AG09319 (cell line): ENCODE measurements at places on chromosomes 2 and 18.

DNA sequence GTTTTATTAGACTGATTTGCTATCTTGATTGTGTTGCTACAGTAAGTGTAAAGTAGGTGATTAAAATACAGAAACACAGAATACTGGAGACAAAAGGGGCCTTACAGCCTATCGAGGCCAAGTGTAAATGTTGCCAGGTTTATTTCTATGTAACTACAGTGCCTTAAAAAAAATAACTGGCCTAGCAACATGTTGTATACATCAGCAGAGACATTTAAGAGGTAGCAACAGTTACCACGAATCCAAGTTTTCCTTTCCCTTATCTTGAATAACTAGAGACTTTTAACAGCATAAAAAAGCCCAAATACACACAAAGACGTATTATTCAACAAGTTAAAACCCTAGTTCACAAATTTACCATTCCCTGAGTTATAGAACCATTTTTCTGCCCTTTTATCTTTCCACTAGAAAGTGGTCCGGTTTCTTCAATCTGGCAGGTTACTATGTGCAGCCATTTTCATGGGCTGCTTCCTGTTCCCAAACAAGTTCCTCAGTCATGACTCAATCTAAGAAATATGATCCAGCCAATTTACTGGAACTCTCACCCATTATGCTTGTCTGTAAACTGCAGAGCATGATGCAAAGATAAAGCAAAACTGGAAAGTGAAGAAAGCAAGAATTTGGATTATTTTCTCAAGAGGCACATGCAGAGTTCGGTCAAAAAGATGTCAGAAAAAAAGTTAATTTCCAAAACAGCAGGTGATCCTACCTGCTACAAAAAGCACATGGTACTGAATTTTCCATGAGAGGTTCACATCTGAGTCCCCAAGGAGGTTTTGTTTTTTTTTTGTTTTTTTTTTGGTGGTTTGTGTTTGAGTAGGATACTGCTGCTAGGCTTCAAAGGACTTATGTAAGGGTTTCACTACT is 22.2 kb downstream of the NFE2L2 start:
- peak; percentile 90 for DNase-seq

GRCh38 chr18:22423878-22424564 is 6.3 kb upstream of the CTAGE1 start:
- no peak for DNase-seq

DNA sequence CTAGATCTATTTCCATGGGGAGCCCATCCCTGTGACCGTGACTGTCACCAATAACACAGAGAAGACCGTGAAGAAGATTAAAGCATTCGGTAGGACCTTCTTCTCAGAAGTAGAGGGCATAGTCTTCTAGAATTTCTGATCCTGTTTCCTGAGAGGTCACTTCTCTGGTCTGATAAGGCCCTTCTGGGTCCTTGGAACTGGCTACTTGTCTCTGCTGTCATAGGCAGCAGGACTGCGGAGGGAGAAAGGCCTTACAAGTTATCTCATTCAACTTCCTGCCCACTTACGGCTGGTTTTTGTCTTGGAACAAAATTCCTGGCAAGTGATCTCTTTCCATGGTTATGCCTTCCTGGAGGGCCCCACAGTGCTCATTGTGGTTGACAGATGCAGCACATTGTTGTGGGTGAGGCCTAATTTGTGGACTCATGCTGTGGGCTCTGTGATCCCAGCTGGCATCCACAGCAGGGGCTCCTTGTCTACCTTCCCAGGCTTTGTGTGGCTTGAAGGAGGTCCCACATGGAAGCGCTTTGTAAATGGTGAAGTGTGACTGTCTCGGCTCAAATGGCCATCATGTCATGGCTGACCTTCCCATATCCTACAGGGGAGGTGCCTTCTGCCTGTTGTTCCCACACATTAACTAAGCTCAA is 22.0 kb downstream of the SAG start:
- no peak for DNase-seq

GRCh38 chr2:3779496-3780049 is 76.2 kb downstream of the DCDC2C start:
- no peak for DNase-seq

DNA sequence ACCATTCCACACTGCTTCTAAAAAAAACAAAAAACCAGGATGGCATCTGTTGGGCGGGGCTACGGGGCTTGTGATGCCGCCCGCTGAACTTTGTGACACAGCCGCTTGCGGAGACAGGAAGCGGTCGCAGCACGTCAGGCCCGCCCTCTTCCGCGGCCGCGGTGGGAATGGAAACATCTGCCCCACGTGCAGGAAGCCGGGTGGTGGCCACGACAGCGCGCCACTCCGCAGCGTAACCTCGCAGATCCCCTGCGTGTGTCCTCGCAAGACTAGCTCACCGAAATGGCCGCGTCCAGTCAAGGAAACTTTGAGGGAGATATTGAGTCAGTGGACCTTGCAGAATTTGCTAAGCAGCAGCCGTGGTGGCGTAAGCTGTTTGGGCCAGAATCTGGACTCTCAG is 168.5 kb downstream of the SUCLG1 start:
- DNase-seq: no peak

- no peak for DNase-seq
Measured at GRCh38 chr2:47658646-47659320, 124.2 kb upstream of the MSH6 start.

DNA sequence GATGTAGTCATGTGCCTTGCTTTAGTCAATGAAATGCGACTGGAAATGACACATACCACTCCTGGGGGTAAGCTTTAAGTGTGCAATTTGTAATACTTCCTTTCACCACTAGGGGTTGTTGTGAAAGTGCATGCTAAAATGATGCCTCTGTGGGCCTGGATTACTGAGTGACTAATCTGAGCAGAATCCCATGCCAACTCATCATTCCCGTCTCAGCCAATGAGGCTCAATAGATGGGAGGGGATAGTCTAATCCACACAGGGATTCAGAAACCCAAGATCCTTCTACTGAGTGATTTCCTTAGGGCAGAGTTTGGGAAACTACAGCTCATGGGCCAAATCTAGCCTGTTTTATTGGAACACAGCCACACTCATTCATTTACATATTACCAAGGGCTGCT is 54.0 kb downstream of the HRH4 start:
- DNase-seq: no peak
